ENCODE measurements at places on chromosomes 7 and 10.
A peak's percentile ranks its signal among the peaks of the same experiment; 100 is the strongest.

DNA sequence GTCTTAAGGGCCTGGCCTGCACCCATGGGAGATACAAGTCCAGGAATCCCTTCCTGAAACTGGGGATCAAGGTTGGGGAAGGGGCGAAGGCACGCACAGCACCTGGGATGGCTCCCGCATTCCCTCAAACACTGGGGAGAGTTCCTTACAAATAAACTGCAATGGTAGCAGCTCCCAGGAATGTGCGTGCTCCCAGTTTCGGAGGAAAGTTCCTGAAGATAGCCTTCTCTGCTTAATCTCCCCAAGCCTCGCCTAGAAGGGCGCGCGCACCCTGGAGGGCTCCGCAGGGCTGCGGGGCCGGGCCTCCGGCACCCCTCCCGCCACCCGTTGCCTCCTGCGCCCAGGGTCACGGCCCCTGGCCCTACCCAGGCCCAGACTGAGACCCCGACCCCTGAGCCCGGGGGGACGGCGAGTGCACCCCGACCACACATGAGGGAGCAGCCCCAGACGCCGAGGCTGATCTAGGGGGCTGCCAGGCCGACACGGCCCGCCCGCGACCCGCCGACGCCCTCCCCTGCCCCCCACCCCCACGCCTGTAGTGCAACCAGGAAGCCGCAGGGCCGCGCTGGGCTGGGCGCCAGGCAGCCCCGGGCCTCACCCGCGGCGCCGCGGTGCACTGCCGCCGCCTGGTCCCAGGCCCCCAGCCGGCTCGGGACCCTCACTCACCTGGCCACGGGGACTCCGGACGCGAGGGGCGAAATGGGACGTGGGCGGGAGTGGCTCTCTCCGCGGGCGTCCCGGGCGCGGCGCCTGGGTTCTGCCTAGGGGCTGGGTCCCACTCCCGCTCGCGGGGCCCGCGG lies 460 bp downstream of the ANXA11 start:
- DNase-seq = no peak

DNA sequence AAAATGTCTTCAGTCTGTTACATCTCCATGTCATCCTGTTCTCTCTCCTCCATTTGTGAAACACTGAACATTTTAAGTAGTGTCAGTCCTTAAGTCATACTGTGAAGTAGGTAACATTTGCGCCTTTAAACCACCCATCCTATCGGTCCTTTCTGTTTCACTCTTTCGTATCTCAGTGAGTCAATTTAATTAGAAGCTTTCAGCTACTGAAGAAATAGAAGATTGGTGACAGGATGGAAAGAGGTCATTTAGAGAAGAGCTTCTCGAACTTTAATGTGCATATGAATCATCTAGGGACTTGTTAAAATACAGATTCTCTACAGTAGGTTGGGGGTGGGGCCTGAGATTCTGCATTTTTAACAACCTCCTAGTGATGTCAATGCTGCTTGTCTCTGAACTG lies 113.4 kb downstream of the SRI start:
- no peak for DNase-seq

- DNase-seq = no peak
Observed at GRCh38 chr10:31762316-31762715, 166.3 kb downstream of the ARHGAP12 start.

DNA sequence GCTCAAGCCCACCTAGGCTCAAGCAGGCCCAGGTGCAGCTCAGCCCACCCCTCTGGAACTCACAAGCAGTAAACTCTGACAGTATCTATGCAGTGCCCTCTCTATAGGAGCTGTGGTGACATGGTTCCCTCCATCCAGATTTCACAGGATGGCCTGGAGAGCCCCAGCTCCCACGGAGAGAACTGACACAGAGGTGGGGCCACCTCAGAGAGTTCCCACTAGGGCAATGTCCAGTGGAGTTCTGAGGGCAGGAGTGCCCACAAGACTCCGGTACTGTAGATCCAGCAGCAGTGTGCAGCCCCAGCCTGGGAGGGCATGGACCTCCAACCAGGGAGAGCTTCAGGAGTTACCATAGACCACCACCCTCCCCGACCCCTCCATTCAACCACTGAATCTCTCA lies 37.3 kb upstream of the CNPY1 start:
- no peak for DNase-seq

- DNase-seq = peak; percentile 42
Observed at GRCh38 chr7:786472-787255, 45.6 kb upstream of the SUN1 start.

DNA sequence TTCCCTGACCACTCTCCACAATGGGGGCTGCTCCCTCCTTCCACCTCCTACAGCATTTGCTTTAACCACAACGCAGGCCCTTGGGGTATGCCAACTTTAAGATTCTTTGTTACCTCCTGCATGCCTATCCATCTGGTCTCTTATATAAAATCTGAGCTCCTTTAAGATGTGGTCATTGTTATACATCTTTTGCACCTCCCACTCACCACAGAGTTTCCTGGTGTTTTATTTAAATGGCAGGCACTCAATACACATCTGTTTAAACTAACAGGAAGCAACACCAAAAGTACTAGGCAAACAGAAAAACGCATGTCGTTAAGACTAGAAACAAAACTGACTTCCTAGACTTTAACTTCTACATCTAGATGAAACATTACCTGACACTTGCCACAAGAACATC lies 36.3 kb downstream of the SLC25A13 start:
- DNase-seq = peak; percentile 2

GRCh38 chr7:149880638-149881311 lies 7.0 kb downstream of the ATP6V0E2 start:
- no peak for DNase-seq

- no peak for DNase-seq
Observed at GRCh38 chr10:13268841-13269240, 31.0 kb downstream of the PHYH start.

- no peak for DNase-seq
Observed at GRCh38 chr10:44628921-44629320, 244.0 kb upstream of the CXCL12 start.

GRCh38 chr10:110724937-110725336 lies 80.8 kb downstream of the RBM20 start:
- no peak for DNase-seq

- no peak for DNase-seq
Observed at GRCh38 chr10:126012485-126012884, 116.1 kb downstream of the FANK1 start.

DNA sequence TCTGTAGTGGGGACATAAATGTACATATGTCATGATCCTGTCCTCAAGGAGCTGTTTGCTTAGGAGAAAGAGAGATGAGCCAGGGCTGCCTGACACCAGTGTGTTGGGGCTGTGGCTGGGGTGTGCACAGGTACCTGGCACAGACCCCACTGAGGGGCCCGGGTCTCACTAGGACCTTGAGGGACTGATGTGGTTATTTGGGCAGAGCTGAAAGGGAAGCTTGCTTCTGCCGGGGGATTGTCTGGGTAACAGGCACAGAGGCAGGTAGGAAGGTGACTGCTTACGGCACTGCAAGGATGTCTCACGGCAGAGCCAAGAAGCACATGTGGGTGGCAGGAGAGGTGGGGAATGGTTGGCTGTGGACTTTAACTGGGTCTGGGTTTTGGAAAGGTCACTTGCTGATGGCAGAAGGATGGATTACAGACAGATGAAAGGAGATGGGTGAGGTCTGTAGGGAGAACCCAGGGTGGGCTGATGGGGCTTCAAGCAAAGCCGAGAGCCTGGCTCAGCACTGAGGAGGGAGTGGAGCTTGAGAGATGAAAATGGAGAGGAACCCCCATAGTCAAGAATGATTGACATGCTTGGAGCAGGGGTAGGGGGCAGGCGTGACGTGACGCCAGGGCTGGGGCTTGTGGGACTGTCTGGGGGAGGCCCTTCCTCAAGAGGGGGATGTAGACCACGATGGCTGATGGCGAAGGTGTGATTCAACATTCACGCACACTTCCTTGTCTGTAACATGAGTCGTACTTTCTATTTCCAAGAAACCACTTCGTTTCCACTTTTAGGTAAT lies 207.7 kb upstream of the SHH start:
- DNase-seq = no peak

- no peak for DNase-seq
Observed at GRCh38 chr7:151133986-151134742, 33.3 kb downstream of the GBX1 start.

DNA sequence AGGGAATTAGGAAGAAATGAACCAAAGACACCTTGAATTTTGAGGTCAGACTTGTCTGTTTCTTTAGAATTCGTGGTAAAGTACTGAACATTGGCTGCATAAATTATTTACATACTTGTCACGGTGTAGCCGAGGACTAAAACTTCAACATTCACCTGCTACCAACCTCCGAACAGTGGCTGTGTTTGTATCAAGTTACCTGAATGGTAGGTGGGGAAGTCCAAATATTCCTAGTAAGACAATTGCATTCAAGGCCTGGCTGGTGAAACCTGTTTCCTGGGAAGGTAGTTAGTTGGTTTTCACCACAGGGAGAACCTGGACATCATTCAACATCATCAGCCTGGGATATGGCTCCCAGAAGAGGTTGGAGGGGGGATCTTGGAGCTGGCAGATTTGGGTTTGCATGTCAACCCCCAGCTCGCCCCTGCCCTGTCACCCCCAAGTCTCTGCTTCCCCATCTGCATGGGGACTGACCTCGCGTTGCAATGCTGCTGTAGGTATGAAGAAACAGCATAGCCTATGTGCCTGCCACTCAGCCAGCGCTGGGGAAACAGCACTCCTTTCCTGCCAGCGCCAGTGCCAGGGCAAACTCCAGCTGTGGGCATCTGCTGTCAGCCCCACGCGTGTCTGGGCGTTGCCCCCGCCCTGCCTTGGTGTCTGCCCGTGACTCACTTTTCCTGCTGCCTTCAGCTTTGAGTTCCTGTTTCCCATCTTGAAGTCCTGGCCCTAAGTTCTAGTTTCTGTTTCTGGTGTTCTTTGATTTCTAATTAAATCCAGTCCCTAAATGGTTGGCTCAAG lies 12.7 kb upstream of the LARP4B start:
- DNase-seq = no peak

DNA sequence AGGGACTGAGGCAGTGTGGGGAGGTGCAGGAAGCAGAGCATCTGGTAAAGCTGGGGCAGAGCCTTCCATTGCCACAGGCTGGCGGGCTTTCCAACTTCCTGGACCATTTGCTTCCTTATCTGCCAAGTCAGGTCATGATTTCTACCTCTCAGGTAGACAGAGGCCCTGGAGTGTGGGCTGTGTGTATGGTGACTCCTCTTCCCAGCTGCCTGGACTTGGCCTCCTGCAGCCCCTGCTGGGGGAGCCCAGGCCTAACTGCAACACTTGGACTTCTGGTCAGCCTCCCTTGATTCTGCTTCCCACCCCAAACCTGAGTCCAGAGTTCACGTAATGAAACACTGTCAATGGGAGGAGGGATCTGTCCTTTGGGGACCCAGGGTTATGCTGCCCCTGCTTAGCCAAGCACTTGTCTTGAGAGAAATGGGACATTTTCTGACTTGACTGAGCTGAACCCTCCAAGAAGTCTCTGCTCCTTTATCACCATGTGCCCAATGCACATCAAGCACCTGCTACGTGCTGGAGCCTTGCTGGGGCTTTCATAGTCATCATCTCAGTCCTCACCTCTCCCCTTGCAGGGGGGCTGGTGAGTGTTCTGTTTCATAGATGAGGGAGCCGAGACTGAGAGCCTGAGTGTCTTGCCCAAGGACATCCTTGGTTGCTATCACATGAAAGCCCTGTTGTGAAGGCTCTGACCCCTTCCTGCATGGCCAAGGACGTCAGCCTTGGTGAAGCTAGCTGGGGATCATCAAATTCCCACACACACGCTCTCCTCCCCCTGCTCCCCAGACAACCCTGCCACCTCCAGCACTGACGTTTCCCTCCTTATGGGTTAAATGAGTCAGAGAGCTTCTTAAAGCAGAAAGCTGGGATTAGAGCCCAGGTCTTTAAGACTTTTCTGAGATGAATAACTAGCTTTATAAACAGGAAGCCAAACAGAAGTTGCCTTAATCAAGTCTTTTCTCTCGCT lies 3.4 kb downstream of the CLEC2L start:
- no peak for DNase-seq

- DNase-seq = no peak
Observed at GRCh38 chr10:85623342-85623741, 743.3 kb downstream of the GRID1 start.

- no peak for DNase-seq
Observed at GRCh38 chr7:116145245-116145852, 65.0 kb upstream of the TES start.

DNA sequence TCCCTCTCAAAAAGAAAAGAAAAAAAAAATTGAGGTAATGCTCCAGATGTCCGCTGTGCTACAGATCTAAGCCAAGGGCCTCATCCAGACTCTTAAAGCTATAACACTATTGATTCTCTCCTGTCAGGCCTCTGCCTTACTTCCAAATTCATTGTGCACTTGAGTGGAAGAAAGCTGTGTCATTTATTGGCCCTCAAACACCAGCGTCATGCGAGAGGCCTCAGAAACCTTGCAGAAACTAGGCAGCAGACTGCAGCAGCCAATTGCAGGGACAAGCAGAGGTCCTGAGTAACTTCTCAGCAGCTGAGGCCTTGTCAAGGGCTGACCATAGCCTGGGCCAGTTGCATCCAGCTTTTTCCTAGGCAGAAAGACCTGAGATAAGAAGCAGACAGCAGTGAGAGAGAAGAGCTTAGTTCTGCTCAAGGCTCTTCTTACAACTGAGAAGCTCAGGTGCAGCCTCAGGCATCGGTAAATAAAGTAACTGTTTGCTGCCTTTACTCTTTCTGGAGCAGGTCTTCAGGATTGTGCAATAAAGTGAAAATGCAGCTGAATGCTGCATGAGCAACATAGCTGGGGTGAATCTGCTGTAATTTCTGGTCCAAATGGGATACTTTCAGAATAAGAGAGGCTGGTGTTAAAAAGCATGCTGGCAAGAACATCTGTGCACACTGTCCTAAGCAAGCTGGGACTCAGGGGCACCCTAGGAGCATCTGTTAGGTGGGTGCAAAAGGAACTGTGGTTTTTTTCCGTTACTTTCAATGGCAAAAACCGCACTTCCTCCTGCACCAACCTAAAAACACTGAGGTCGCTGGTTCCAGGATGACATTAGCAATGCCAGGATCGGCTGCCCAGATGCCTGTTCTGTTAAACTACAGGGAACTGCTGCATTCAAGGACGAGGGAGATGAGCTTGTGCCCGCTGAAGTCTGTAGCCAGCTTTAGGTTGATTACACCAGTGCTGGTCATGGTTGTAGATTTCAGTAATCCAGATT lies 181.8 kb upstream of the PFKP start:
- DNase-seq = no peak

DNA sequence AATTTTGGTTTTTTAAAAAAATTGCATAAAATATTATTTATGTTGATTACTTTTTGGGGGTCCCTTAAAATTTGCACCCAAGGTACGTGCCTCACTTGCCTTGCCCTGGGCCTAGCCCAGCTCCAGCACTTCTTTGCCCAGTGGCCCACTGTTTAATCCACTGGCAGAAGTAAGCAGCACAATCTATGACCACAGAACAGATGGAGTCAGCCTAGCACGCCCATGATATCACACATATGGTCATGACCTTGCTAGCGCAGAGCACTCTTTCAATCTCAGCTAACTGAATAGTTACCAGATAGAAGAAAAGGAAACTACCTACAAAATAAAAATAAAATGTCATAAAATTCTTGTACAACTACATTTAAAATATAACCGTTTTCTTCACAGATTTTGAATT lies 5.6 kb downstream of the OGA start:
- DNase-seq = no peak

Measured in activated CD4-positive, CD25-positive, alpha-beta regulatory T cell (primary cell).